ENCODE measurements at places on chromosomes 12 and 14. TPM values are rescaled to one million over a fixed set of nuclear protein-coding genes. Genes with fewer than 3 reads are reported as not detected.

- no peak for DNase-seq
- no peaks in the 10 kb centered on the region for H3K36me3 ChIP-seq
- H3K27ac ChIP-seq = no peak overlapping the region
- no peaks in the 10 kb centered on the region for H3K4me1 ChIP-seq
These were observed 178.1 kb downstream of the BTG1 start for GRCh38 chr12:91967590-91967989.

- no peak overlapping the region for H3K27ac ChIP-seq
- DNase-seq = no peak
- H3K4me1 ChIP-seq = no peaks in the 10 kb centered on the region
- H3K27me3 ChIP-seq = no peaks in the 10 kb centered on the region
- H3K36me3 ChIP-seq = peaks cover 3% of the 10 kb centered on the region
- no peak overlapping the region for H3K4me3 ChIP-seq
These were observed 61.7 kb downstream of the FBXO34 start for GRCh38 chr14:55332654-55333570.

- H3K36me3 ChIP-seq = no peaks in the 10 kb centered on the region
- no peak overlapping the region for H3K4me3 ChIP-seq
- no peaks in the 10 kb centered on the region for H3K4me1 ChIP-seq
These were observed 107.1 kb downstream of the TMTC1 start for GRCh38 chr12:29676676-29677075.

- H3K27me3 ChIP-seq = no peaks in the 10 kb centered on the region
- peaks cover 89% of the 10 kb centered on the region for H3K36me3 ChIP-seq
- H3K4me3 ChIP-seq = no peak overlapping the region
- no peak for DNase-seq
- no peak overlapping the region for H3K27ac ChIP-seq
These were observed 12.2 kb downstream of the DDX55 start for GRCh38 chr12:123614110-123614509.

GRCh38 chr14:92937051-92937937, 14.3 kb downstream of the CHGA start:
- no peaks in the 10 kb centered on the region for H3K27me3 ChIP-seq
- no peak overlapping the region for H3K4me3 ChIP-seq
- H3K27ac ChIP-seq = no peak overlapping the region
- H3K36me3 ChIP-seq = no peaks in the 10 kb centered on the region
- no peaks in the 10 kb centered on the region for H3K4me1 ChIP-seq

DNA sequence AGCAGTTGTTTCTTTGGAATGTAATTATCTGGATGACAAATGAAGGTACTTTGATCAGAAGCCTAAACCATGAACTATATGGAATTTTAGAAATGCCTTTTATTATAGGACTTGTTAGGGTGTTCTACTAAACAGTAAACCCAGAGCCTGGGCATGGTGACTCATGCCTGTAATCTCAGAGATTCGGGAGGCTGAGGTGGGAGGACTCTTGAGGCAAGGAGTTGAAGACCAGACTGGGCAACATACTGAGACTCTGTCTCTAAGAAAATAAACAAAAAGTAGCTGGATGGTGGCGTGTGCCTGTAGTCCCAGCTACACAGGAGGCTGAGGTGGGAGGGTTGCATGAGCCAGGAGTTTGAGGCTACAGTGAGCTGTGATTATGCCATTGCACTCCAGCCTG, 23.9 kb downstream of the PALS1 start:
- H3K27me3 ChIP-seq = no peaks in the 10 kb centered on the region
- no peak overlapping the region for H3K4me3 ChIP-seq
- DNase-seq = peak; percentile 9
- H3K36me3 ChIP-seq = no peaks in the 10 kb centered on the region
- no peaks in the 10 kb centered on the region for H3K4me1 ChIP-seq

DNA sequence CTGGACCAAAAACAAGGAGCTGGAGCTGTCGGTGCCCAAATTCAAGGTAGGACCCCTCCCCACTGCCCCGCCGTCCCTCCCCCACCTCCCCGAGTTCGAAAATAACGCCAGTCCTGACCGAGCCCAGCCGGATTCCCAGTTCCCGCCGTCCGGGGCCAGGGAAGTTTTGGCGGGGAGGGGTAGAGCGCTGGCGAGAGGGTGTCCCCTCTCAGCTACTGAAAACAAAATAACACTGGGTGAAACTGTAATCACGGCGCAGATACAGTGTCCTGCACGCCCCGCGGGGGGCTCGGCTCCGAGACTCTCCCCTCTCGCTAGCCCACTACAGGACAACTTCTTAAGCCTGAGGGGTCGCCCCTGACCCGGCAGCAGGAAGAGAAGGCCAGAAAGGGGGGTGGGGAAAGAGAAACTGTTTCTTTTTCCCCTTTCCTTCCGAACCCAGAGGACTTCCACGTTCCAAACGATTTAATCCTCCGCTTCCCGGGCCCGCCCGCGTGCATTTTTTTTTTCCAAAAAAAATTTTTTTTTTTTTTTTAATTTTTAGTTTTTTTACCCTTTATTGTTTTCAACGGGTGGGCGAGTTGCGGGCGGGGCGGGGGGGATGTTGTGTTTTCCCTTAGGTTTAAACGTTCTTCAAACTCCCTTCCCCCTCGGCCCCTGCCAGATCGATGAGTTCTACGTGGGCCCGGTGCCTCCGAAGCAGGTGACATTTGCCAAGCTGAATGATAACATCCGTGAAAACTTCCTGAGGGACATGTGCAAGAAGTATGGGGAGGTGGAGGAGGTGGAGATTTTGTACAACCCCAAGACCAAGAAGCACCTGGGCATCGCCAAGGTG, 1.6 kb downstream of the SETD1B start:
- H3K27me3 ChIP-seq = no peaks in the 10 kb centered on the region
- peaks cover 9% of the 10 kb centered on the region for H3K4me1 ChIP-seq
- peak overlapping the region; percentile 80 for H3K4me3 ChIP-seq
- no peak for DNase-seq

DNA sequence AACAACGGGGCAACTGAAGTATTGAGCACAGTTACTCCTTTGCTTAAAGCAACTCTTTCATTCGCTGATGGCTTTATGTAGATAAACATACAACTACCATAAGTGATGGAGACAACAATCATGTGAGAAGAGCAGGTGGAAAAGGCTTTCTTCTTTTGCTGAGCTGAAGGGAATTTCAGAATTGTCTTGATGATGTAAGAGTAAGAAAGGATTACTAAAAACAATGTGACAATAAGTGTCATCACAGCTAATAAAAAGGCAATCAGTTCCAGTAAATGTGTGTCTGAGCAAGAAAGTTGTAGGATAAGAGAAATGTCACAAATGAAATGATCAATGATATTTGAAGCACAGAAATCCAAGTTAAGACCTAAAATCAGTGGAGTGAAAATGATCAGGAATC, 647 bp downstream of the OR6C70 start:
- no peaks in the 10 kb centered on the region for H3K27me3 ChIP-seq
- H3K4me1 ChIP-seq = no peaks in the 10 kb centered on the region
- no peak overlapping the region for H3K27ac ChIP-seq

DNA sequence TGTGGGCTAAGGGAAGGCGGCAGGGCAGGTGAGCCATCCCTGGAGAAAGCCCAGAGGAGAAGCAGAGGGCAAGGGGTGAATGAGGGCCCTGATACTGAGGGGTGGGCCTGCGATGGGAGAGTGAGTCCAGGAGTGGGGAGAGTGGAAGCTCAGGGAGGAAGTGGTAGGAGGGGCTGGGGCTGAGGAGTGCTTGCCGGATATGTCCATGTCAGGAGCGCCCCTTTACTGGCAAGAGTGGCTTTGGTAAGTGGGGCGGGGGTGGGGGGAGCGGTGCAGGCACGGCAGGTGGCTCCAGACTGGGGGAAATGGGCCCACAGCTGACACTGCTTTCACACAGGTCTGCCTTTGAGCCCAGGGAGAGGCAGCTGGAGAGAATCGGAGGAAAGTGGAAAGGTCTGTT, 86.4 kb upstream of the GPR68 start:
- H3K4me1 ChIP-seq = peaks cover 16% of the 10 kb centered on the region
- H3K27me3 ChIP-seq = no peaks in the 10 kb centered on the region
- DNase-seq = no peak
- H3K27ac ChIP-seq = no peak overlapping the region
- no peak overlapping the region for H3K4me3 ChIP-seq
- peaks cover 10% of the 10 kb centered on the region for H3K36me3 ChIP-seq

- peak; percentile 7 for DNase-seq
- H3K4me3 ChIP-seq = no peak overlapping the region
- H3K4me1 ChIP-seq = no peaks in the 10 kb centered on the region
These were observed 367.8 kb downstream of the EMP1 start for GRCh38 chr12:13564266-13564810.

DNA sequence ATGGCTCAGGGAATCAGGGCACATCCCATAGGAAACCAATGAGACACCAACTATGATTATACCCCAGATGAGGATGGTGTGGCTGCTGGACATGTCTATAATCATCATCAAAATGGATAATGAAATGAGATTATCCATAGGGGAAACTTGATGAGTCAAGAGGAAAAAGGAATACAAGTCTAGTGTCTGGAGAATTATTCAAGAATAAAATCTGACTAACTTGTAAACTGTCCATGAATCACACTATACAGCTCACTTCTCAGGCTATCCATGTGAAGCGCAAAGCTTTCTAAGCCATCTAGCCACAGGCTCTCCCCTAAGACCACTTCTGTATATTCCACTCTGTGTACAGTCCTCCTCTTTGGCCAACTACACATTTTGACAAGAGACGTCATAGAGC, 52.5 kb downstream of the DUSP16 start:
- H3K4me1 ChIP-seq = peaks cover 3% of the 10 kb centered on the region
- no peaks in the 10 kb centered on the region for H3K36me3 ChIP-seq
- no peak overlapping the region for H3K4me3 ChIP-seq
- H3K27me3 ChIP-seq = no peaks in the 10 kb centered on the region
- H3K27ac ChIP-seq = no peak overlapping the region
- DNase-seq = no peak

DNA sequence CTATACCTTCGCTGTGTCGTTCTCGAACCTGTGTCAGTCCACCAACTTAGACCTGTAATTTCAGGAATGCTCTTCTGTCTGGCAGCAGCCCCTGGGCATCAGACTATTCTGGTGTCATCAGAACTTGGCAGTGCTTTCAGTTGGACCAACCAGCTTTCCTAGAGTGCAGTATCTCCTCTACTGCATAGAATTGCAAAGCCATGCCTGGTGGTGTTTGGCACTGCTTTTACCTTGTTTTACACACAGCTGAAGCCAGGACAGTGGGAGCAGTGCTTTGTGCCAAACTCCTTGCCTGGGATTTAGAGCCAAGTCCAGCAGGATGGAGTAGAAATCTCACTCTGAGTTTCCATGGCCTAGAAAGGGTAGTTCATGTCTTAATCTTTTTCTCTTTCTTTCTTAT, 1.5 kb downstream of the FLVCR2 start:
- no peaks in the 10 kb centered on the region for H3K36me3 ChIP-seq
- no peak overlapping the region for H3K27ac ChIP-seq
- DNase-seq = no peak
- H3K27me3 ChIP-seq = peaks cover 30% of the 10 kb centered on the region
- no peaks in the 10 kb centered on the region for H3K4me1 ChIP-seq

DNA sequence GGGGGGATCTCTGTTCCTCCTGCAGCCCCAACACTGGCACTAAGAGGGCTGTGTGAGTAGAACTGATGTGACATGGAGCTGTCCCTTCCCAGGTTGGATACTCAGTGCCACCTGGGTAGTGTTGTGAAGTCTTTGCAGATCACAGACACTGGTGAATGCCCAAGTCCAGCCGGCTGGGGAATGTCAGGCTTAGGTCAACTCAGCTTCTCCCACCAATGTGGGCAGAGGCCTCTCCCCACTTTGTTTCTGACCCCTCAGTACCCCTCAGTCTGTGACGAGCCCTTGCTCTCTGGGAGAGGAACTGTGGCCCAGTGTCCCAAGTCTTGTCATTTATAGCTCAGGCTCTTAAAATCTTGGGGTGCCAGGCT, 11.3 kb downstream of the SLC25A29 start:
- no peak for DNase-seq
- no peaks in the 10 kb centered on the region for H3K27me3 ChIP-seq
- no peaks in the 10 kb centered on the region for H3K36me3 ChIP-seq
- no peak overlapping the region for H3K27ac ChIP-seq

GRCh38 chr12:76799362-76799761, 35.4 kb downstream of the ZDHHC17 start:
- DNase-seq = no peak
- no peaks in the 10 kb centered on the region for H3K27me3 ChIP-seq
- H3K4me3 ChIP-seq = no peak overlapping the region
- no peak overlapping the region for H3K27ac ChIP-seq

- peak overlapping the region; percentile 64 for H3K27ac ChIP-seq
- no peaks in the 10 kb centered on the region for H3K27me3 ChIP-seq
- H3K36me3 ChIP-seq = peaks cover 13% of the 10 kb centered on the region
- H3K4me3 ChIP-seq = no peak overlapping the region
- peaks cover 8% of the 10 kb centered on the region for H3K4me1 ChIP-seq
These were observed 16.3 kb downstream of the MARK3 start for GRCh38 chr14:103401223-103402214.

- H3K27ac ChIP-seq = no peak overlapping the region
- no peak overlapping the region for H3K4me3 ChIP-seq
- H3K27me3 ChIP-seq = no peaks in the 10 kb centered on the region
- no peaks in the 10 kb centered on the region for H3K4me1 ChIP-seq
- H3K36me3 ChIP-seq = no peaks in the 10 kb centered on the region
- DNase-seq = no peak
These were observed 3.2 kb upstream of the OR4K5 start for GRCh38 chr14:19917243-19917642.

GRCh38 chr12:4292341-4293073, 18.9 kb downstream of the CCND2 start:
- H3K4me3 ChIP-seq = no peak overlapping the region
- DNase-seq = no peak
- no peaks in the 10 kb centered on the region for H3K27me3 ChIP-seq
- H3K4me1 ChIP-seq = no peaks in the 10 kb centered on the region
- H3K27ac ChIP-seq = no peak overlapping the region

SPTB gene
- 40.1 TPM for total RNA-seq

TMCC3 gene
- total RNA-seq = not detected

DEGS2 gene
- total RNA-seq = 2.7 TPM

TMEM229B gene
- not detected for total RNA-seq

TAS2R31 gene
- 1.0 TPM for total RNA-seq

PRR4 gene
- total RNA-seq = 1.6 TPM

All from K562 (cell line).